Pericardium fibroblast (primary cell): ENCODE measurements at places on chromosomes 13 and 19. TPM values are rescaled to one million over a fixed set of nuclear protein-coding genes. Genes with fewer than 3 reads are reported as not detected.

Gene PCP2
- total RNA-seq = 0.82 TPM in 1 of 2 replicates, not detected in the other

Gene RASAL3
- total RNA-seq = not detected in 2 replicates

Gene POU4F1
- not detected in 2 replicates for total RNA-seq

Gene ZNF558
- 16.3 and 19.1 TPM in 2 replicates for total RNA-seq

Gene PDX1
- not detected in 2 replicates for total RNA-seq

Gene HDGFL2
- 58.8 and 71.7 TPM in 2 replicates for total RNA-seq

Gene CYP2A7
- not detected in 2 replicates for total RNA-seq

Gene ATP4B
- 0.09 TPM in 1 of 2 replicates, not detected in the other for total RNA-seq

Gene DAND5
- not detected in 2 replicates for total RNA-seq

Gene PBX4
- total RNA-seq = 1.5 TPM in 1 of 2 replicates, not detected in the other

Gene PPM1N
- total RNA-seq = 1.3 and 2.6 TPM in 2 replicates

Gene TUBB4A
- total RNA-seq = not detected in 2 replicates

Gene GGN
- total RNA-seq = 0.23 and 0.43 TPM in 2 replicates

Gene KIR2DL3
- not detected in 2 replicates for total RNA-seq

Gene CGB3
- not detected in 2 replicates for total RNA-seq

Gene SIGLEC6
- total RNA-seq = not detected in 2 replicates

Gene RNF17
- 0.12 and 0.34 TPM in 2 replicates for total RNA-seq

Gene ANKRD24
- total RNA-seq = under 0.01 and 1.3 TPM in 2 replicates

Gene SIGLECL1
- not detected in 2 replicates for total RNA-seq

Gene CEACAM7
- total RNA-seq = not detected in 2 replicates

Gene CCNE1
- total RNA-seq = 4.3 and 5.5 TPM in 2 replicates

Gene ZNF709
- total RNA-seq = 0.68 and 2.8 TPM in 2 replicates

Gene ANGPTL8
- 0.43 TPM in 1 of 2 replicates, not detected in the other for total RNA-seq

Gene ZNF569
- 3.6 and 5.3 TPM in 2 replicates for total RNA-seq

Gene HSPB6
- total RNA-seq = 142 and 170 TPM in 2 replicates

Gene PABPC3
- under 0.01 and 0.17 TPM in 2 replicates for total RNA-seq

Gene ZNF433
- 2.3 and 3.8 TPM in 2 replicates for total RNA-seq

Gene PSG2
- total RNA-seq = not detected in 2 replicates

Gene HAUS5
- 6.2 and 7.6 TPM in 2 replicates for total RNA-seq

Gene INAFM1
- total RNA-seq = 5.8 and 7.9 TPM in 2 replicates

Gene ZNF540
- total RNA-seq = 0.12 and 0.60 TPM in 2 replicates

Gene SLC17A7
- not detected in 2 replicates for total RNA-seq

Gene CKM
- 0.35 and 4.2 TPM in 2 replicates for total RNA-seq

Gene HCST
- not detected in 2 replicates for total RNA-seq

Gene EFNA2
- total RNA-seq = not detected in 2 replicates

Gene ZNF440
- total RNA-seq = 2.7 and 4.8 TPM in 2 replicates

Gene ATP4A
- not detected in 2 replicates for total RNA-seq

Gene CGB8
- not detected in 2 replicates for total RNA-seq

Gene MBD3L1
- not detected in 2 replicates for total RNA-seq

Gene CLDN10
- total RNA-seq = not detected in 2 replicates

Gene COX6B2
- not detected in 2 replicates for total RNA-seq

Gene CEP89
- 14.7 and 18.7 TPM in 2 replicates for total RNA-seq

Gene CBY2
- total RNA-seq = not detected in 2 replicates

Gene ZNF681
- 0.35 and 0.77 TPM in 2 replicates for total RNA-seq

Gene PCDH20
- under 0.01 TPM in 1 of 2 replicates, not detected in the other for total RNA-seq

Gene FDX2
- 20.1 and 26.8 TPM in 2 replicates for total RNA-seq

Gene FUT6
- total RNA-seq = not detected in 2 replicates

Gene MISP
- total RNA-seq = not detected in 2 replicates

Gene TDRD12
- total RNA-seq = not detected in 2 replicates

Gene AMER2
- not detected in 2 replicates for total RNA-seq

Gene GIPC3
- total RNA-seq = 0.12 and 0.34 TPM in 2 replicates

Gene SPINT2
- 3.3 TPM in 1 of 2 replicates, not detected in the other for total RNA-seq

Gene B3GNT3
- not detected in 2 replicates for total RNA-seq

Gene CATSPERD
- not detected in 2 replicates for total RNA-seq

Gene SYNE4
- 0.35 TPM in 1 of 2 replicates, not detected in the other for total RNA-seq

Gene MBD3L3
- total RNA-seq = not detected in 2 replicates

Gene PCSK4
- total RNA-seq = 0.12 and 1.0 TPM in 2 replicates

Gene ELSPBP1
- total RNA-seq = not detected in 2 replicates

Gene C1QTNF9
- not detected in 2 replicates for total RNA-seq

Gene CPB2
- not detected in 2 replicates for total RNA-seq
